ENCODE measurements at places on chromosomes 3 and 15.

DNA sequence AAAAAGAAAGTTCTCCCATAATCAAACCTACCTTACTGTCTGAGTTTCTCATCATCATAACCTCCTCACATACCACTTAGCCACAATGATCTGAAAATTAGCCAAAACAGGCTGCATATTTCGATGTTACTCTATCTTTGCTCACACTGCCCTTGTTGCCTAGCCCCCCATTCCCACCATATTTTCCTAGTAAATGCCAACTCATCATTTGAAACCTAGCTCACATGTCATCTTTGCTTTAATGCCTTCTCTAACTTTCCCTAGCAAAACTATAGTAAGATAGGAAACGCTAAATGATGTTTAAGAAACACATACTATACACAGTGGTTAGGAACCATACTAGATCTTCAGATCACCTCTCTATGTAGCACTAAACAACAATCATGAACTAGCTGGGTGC is 64.9 kb downstream of the INO80 start:
- no peak for DNase-seq

- DNase-seq = no peak
Measured at GRCh38 chr3:46661776-46662766, 31.4 kb downstream of the ALS2CL start.

DNA sequence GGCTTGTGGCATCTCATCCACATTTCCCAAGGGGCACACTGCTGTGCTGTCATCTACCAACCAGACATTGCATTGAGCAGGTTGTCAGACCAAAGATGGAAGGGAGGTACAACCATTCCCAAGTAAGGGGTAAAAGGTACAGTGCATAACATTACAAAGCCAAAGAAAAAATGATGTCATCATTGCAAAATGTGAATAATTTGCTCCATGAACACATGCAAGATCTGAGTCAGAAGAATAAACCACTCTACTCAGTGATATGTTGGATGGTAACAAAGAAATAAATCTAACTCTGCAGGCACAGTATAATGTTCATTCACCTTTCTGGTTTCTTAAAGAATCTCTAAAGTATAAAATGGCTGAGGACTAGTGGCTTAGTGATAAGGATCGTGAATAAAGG is 202.7 kb downstream of the MAGI1 start:
- peak; percentile 48 for DNase-seq

- DNase-seq = no peak
Measured at GRCh38 chr3:50290161-50290641, 2.0 kb downstream of the IFRD2 start.

DNA sequence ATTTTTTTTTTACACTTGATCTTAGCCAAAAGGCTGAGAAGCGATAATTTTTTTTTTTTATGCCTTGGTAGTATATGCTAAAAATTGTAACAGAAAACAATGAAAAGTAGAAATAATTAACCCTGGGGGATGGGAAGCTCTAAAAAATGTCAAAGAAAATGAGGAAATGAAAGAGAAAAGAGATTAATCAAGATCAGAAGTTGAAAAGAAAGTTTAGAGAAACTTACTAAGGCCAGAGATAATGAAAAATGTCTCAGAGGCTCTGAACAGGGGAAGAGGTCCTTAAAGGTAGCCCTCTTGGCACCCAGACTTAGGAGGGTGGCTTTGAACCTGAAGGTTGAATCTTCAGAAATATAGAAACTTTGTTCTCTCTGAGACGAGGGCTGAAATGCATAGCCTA is 58.6 kb upstream of the ZBED2 start:
- no peak for DNase-seq

GRCh38 chr3:13008155-13008995 is 64.9 kb downstream of the IQSEC1 start:
- DNase-seq = no peak

DNA sequence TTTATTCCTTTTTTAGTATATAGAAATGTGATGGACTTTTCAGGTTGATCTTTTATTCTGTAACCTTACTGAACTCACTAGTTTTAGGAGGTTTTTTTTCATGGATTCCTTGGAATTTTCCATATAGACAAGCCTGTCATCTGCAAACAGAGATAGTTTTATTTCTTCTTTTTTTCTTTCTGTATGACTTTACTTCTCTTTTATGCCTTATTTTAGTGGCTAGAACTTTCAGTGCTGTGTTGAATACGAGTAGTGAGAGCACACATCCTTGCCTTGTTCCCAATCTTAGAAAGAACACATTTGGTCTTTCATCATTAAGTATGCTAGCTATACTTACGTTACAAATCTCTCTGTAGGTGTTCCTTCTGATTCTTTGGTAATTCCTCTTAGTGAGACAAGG is 336.5 kb downstream of the PTPRG start:
- no peak for DNase-seq
